ENCODE measurements at places on chromosomes 6 and 20.

DNA sequence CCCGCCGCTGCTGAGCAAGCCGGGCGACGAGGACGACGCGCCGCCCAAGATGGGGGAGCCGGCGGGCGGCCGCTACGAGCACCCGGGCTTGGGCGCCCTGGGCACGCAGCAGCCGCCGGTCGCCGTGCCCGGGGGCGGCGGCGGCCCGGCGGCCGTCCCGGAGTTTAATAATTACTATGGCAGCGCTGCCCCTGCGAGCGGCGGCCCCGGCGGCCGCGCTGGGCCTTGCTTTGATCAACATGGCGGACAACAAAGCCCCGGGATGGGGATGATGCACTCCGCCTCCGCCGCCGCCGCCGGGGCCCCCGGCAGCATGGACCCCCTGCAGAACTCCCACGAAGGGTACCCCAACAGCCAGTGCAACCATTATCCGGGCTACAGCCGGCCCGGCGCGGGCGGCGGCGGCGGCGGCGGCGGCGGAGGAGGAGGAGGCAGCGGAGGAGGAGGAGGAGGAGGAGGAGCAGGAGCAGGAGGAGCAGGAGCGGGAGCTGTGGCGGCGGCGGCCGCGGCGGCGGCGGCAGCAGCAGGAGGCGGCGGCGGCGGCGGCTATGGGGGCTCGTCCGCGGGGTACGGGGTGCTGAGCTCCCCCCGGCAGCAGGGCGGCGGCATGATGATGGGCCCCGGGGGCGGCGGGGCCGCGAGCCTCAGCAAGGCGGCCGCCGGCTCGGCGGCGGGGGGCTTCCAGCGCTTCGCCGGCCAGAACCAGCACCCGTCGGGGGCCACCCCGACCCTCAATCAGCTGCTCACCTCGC, 1.5 kb downstream of the ARID1B start:
- DNase-seq, result no peak

GRCh38 chr6:1864496-1864895, 254.8 kb downstream of the FOXC1 start:
- DNase-seq, result no peak

GRCh38 chr20:64137598-64138031, 26.6 kb upstream of the MYT1 start:
- DNase-seq, result no peak

DNA sequence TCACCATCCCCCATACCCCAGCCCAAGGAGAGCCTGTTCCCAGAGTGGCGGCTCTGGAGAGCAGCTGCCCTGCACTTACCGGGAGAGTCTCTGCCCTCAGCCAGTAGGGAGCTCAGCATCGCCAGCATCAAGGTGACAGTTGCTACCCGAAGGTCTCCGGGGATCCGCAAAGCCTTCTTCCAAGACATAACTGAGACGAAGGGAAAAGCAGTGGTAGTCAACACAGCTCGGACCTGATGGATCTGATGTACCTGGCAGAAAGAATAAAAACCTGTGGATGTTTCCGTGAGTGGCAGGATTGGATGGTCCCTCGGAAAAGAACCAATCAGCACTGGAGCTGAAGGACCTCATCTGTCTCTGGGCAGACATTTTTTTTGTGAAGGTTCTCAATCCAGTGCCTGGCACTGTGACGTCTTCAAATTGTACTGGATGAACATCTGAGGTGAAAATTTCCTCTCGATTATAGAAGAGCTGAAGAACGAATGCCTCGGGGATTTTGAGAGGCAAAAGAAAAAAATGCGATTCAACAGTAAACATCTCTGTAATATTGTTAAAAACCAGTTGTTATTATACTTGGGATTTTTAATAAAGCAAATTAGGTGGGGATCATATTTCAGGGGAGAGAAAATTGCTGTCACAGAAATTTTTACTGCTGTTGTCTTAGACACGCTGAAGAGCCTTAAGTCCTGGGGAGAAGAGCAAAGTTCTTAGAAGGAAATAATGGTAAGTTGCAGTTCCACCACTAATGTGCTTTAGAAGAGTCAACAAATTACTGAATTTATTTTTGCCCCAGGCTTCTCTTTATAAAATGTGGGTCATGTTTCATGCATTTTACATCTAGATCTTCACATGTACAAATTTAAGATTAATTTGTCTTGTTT, at the start of gene HLA-DQB1:
Gene HLA-DQB1, minus strand, starts transcription at position 238 of the 881 bp plus-strand sequence. Its CDS starts 50 bp downstream, at position 188.
- DNase-seq, result no peak

All from stimulated activated CD4-positive, alpha-beta T cell treated with anti-CD3 and anti-CD28 coated beads, TNF-alpha, amount 100 ng/mL, for 48 hours (primary cell).